ENCODE measurements at places on chromosomes 5 and 9.

- no peak for DNase-seq
Observed at GRCh38 chr5:6274846-6275543, 103.4 kb downstream of the MED10 start.

DNA sequence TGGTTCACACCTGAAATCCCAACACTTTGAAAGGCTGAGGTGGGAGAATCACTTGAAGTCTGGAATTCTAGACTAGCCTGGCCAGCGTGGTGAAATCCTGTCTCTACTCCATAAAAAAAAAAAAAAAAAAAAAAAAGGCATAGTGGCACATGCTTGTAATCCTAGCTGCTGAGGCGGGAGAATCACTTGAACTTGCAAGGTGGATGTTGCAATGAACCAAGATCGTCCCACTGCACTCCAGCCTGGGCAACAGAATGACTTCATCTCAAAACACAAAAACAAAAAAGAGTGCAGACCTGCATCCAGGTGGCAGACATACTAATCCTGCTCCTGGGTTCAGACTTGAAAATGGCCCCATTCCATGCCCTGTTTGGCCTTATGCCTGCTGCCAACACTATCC is 21.8 kb upstream of the ADAMTS19 start:
- no peak for DNase-seq

GRCh38 chr9:133876836-133877235 is 115.3 kb downstream of the VAV2 start:
- DNase-seq: no peak

DNA sequence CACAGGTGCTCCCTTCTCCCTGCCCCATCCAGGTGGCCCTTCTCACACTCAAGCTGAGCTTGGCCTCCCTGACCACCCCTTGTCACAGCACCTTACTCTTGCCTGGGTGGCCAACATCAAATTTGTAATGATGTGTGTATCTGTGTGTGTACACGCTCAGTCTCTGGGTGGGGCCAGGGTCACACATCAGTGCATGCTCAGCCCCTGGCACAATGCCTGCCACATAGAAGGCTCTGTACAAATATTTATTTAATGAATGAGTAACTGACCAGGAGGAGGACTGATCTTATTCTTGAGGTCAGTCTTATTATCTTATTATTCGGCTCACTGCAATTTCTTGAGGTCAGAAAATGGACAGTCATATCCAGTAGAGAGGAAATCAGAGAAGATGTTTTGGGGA is 41.3 kb upstream of the HAND1 start:
- DNase-seq: no peak

- no peak for DNase-seq
Observed at GRCh38 chr9:78273761-78274160, 23.2 kb upstream of the PSAT1 start.

GRCh38 chr9:2341956-2342355 is 279.6 kb upstream of the VLDLR start:
- no peak for DNase-seq

DNA sequence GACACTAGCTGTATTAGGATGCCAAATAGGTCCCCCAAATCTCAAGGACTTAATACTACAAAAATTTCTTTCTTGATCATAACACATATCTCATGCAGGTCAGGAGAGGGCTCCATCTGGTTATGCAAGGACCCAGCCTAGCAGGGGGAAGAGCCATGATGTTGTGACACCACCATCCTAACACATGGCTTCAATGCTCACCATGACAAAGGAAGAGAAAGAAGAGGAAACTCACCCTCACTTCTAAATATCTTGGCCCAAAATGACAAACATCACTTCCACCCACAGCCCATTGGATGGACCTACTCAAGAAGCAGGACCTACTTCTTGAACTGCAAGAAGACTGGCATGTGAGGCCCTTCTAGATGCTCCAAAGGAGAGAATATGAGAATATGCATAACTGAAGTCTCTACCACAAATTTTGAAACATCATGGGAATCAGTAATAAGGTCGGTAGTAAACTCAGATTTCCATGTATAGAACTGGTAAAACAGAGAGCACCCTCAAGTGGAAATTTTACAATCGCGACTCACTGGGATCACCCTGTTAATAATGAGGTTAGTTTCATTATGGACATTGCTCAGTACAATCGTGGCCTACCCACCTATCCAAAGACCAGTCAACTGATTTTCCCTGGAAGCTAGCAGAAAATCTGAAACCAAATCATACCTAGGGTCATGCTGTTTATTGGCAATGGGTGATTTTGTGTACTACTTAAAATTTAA is 308.2 kb downstream of the ACTL7B start:
- no peak for DNase-seq

DNA sequence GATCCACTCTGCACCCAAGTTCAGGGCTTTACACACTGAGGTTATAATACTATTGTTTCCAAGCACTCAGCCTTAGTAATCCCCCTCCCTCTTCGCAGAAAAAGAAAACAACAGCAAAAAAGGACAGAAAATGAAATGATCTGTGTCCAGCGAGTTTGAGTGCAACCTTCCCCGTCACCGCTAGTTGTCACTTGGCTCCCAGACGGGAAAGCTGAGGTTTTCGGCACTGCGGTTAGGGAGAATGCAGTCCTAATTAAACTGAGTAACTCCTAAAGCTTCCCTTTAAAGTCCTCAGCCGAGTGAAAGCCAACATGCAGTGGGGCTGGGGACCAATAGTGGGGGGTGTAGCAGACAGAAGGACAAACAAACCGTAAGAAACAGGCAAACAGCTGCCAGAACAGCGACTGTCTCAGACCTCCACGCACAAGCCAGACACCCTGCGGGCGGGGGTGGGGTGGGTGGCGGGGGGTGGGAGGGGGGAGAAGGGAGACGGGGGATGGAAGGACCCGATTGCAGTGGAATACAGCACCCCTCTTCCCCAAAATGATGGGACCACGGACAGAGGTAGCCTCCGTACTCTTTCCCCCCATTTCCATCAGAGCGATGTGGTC is 680 bp downstream of the GLRA1 start:
- DNase-seq: no peak

DNA sequence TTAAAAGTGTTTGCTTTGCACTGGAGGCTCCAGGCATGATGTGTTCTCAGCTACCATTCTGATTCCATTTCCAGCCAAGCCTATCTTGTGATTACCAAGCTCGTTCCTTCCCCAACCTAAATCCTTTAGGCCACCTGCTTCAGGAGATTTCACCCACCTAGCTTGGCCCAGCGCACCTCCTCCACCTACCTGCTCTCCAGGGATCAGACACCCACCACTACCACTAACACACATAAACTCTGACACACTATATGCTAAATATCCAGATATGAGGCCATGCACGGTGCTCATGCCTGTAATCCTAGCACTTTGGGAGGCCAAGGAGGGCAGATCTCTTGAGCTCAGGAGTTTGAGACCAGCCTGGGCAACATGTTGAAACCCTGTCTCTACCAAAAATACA is 2.4 kb downstream of the MYORG start:
- DNase-seq: no peak

- no peak for DNase-seq
Observed at GRCh38 chr9:118318770-118319431, 614.7 kb downstream of the TLR4 start.

DNA sequence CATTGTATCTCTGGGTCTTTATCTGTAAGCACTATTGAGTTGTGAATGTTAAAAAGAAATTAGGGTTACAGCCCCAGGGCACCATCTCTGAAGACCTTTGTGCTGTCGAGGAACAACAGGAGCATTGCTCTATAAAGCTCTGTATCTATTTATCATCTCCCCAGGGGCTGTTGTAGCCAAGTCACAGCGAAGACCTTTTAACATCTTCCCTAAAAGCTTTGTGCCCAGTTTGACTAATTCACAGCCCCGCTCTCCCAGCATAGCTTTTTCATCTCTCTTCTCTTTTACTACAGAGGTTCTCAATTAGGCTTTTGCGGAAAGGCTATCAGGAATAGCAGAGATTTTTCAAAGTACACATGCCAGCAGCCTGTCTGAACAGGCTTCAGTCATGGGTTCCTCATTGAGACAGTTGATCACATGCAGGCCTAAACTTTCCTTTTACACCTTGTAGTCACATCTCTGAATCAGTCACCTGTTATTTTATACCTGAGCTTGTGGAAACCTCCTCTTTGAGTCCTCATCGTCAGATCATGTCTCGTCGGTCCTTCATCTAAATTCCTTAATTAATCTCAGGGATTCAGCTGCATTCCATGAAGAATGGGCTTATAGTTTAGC is 140.5 kb downstream of the NPR3 start:
- DNase-seq: no peak

DNA sequence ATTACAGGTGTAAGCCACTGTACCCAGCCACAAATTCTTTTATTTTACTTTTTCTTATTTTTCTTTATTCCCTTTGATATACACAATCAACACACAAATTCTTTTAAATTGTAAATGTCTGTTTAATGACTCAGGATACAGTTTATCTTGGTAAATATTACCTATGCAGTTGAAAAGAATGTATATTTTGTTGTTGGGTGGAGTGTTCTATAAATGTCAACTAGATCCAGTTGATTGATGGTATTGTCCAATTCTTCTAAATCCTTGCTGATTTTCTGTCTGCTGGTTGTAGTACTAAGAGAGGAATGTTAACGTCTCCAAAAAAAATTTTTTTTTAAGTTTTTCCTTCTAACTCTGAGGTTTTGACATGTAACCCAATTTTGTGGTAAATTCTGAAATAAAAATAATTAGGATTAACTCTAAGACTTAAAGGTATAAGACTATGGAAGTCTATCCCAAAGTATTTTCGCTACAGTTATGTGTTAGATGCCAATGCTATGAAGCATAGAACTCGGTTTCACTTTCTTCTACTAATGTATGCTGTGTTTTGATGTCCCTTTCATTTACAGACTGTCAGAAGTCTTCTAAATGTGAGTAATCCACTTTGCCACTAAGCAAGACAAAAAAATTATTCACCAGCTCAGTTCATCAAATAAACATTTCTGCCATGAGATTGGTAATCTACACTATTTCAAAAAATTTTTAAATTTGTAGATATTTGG is 720.2 kb upstream of the C9orf72 start:
- no peak for DNase-seq

GRCh38 chr5:137152616-137153015 is 346.5 kb downstream of the SPOCK1 start:
- no peak for DNase-seq

- DNase-seq: no peak
Observed at GRCh38 chr5:53275666-53276065, 166.1 kb upstream of the MOCS2 start.

- no peak for DNase-seq
Observed at GRCh38 chr5:127941646-127942045, 141.9 kb upstream of the SLC12A2 start.

- DNase-seq: no peak
Observed at GRCh38 chr5:54217826-54218503, 92.4 kb downstream of the ARL15 start.

- DNase-seq: no peak
Observed at GRCh38 chr5:7078901-7079300, 317.0 kb upstream of the ADCY2 start.

DNA sequence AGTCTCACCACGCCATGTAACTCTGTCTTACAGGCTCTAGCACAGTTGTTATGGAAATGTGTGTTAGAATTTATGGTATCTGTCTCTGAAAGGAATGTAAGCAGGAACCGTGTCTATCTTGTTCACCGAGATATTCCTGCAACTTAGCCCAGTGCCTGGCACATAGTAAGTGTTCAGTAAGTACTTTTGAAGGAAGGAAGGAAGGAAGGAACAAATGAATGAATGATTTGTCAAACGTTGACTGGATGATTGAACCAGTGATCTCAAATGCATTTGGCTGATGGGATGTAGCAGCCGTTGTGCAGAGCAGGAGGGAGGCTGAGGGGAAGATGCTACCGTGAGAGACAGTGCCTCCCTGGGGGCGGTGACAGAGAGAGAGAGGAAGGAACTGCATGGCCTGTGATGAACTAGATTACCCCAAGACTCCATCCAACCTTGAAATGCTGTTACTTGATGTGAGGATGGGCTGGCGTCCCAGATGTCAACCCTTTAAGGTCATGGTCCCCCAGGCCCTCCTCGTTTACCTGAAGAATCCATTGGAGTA is 47.5 kb upstream of the PPARGC1B start:
- no peak for DNase-seq

- DNase-seq: no peak
Observed at GRCh38 chr5:42337143-42337542, 86.1 kb upstream of the GHR start.

DNA sequence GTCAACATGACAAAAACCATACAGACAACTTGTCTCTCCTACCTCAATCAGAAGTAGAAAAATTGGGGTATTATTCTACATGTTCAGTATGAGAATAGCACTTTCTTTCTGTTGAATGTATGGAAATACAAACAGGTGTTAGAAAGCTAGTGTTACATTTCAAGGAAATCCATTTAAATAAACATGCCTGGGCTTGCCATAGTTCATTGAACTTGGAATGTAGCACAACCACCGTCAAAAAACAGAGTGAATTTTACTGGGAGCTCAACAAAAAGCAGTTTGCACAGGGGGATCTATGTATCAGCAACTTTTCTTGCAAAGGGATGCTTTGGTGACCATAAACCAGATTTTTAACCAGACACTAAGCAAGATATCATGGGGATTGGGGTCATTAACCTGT is 307.9 kb upstream of the SMARCA2 start:
- no peak for DNase-seq

GRCh38 chr9:4490705-4491625 is 697 bp downstream of the SLC1A1 start:
- DNase-seq: no peak

DNA sequence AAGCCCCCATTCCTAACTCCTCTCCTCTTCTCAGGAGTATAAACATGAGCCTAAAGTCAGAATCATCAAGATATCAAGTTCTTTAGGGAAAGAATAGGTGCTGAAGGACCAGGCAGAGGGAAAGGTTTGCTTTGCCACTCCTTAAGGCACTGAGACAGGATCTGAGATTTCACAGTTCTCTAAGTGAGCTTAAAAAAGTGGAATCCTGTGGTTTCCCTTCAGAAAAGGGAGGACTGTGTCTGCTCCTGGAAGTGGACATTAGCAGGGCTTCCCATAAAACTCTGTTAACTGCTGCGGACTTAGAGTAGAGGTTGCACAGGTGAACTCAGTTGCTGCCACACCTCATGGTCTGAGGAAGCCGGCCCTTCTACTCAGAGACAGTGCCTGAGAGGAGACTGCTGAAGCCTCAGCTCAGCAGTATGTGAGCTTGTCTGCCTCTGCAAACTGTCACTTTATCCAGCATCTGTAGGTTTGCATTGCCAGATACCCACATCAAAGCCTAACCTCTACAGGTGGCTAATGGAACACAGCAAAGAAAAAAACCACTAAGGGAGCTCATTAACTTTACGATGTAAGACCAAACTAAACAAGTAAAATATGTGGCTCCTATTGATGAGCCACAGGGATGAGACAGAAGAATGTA is 42.9 kb downstream of the RIC1 start:
- DNase-seq: no peak

DNA sequence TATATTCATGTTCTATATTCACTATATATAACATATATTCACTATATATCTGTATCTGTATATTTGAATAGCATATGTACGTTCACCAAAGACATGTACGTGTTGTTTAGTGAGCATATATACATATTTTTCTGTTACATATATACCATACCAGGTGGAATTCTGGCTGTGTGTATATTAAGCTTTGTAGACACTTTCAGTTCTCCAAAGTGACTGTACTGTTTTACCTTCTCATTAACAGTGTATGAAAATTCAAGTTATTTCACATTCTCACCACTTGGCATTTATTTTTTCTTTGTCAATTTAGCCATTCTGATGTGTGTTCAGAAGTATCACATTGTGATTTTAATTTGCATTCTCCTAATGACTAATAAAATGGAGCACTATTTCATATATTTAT is 52.2 kb downstream of the DROSHA start:
- no peak for DNase-seq

Data from stimulated activated CD8-positive, alpha-beta memory T cell treated with anti-CD3 and anti-CD28 coated beads, Interleukin-2, amount 100 ng/mL, for 48 hours (primary cell).